ENCODE measurements at places on chromosomes 6 and 20.

DNA sequence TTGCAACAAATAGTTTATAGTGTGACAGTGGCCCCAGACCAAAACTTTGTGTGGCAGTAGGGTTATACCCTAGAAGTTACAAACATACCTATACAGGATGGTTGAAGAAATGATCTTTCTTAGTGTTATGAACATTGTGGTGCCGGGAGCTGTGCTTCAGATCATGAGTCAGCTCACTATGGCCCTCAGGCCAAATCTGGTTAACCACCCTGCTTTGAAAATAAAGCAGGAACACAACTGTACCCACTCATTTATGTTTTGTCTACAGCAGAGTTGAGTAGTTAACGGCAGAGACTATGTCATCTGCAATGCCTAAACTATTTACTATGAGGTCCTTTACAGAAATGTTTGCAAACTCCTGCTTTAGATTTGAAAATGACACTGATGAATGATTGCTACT, 24.3 kb downstream of the AKAP7 start:
- no peak for DNase-seq

- no peak for DNase-seq
Measured at GRCh38 chr6:96505363-96505762, 16.2 kb upstream of the UFL1 start.

DNA sequence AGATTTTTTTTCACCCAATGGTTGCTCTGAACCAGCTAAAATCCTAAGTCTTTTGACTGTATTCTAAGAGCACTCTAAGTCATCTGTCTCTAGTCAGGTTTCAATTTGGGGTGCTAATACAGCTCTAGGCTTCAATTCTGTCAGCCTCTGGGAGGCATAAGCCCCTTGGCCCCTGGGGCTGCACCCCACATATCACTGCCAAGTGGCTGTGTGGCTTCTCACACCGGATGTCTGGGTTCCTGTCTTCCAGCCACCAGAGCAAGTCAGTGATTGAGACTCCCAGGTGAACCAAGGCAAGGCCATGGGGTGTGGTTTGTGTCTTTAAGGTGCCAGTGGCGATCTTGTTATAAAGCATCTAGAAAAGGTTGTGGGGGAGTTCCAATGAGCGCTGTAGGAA, 136.5 kb downstream of the TMEM242 start:
- no peak for DNase-seq

GRCh38 chr6:90425161-90425641, 128.6 kb upstream of the BACH2 start:
- no peak for DNase-seq

DNA sequence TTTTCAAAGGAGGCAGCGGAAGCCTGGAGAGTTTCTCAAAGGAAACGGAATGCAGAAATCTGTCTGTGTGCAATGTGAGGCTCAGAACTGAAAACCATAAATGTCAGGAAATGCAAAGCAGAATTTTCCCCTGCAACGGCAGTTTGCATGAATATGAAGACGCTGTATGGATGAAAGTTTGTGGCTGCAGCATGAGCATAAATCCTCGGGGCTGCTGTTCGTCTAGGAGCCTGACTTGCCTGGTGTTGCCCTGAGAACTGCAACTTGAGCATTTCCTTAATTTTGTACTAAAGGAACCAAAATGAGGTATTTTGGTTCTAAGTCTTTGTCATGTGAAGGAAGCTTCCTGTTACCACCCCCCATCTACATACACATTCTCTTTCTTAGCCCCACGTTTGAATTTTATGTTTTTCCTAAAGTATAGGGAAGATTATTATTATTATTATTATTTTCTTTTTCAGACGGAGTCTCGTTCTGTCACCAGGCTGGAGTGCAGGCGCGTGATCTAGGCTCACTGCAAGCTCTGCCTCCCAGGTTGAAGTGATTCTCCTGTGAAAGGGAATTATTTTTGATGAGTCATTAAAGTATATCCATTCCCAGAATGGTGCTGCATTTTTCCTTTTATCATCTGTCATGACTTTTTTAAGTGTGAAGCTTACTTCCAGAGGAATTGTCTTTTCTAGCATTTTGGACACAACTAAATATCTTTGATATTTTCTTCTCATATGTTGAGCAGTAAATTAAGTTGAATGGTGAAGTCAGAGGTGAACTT, 33.1 kb downstream of the MTHFD1L start:
- DNase-seq = no peak

DNA sequence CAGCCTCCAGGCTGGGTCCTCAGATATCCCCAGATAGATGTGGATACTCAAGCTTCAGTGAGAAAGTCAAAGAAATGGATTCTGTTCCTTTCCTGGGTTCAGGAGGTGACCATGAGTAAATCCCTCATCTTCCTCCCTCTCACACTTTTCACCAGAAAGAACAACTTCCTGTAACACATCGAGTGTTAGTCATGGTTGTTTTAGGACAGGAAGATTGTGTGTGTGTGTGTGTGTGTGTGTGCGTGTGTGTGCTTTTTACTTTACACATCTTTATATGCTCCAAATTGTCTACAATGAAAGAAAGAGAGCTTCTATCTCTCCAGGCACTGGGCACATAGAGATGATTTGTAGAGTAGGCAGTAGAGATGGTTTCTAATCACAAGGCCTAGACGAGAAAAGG, 139.9 kb downstream of the TBXT start:
- no peak for DNase-seq

GRCh38 chr20:2805689-2806350, 5.4 kb upstream of the CPXM1 start:
- no peak for DNase-seq

DNA sequence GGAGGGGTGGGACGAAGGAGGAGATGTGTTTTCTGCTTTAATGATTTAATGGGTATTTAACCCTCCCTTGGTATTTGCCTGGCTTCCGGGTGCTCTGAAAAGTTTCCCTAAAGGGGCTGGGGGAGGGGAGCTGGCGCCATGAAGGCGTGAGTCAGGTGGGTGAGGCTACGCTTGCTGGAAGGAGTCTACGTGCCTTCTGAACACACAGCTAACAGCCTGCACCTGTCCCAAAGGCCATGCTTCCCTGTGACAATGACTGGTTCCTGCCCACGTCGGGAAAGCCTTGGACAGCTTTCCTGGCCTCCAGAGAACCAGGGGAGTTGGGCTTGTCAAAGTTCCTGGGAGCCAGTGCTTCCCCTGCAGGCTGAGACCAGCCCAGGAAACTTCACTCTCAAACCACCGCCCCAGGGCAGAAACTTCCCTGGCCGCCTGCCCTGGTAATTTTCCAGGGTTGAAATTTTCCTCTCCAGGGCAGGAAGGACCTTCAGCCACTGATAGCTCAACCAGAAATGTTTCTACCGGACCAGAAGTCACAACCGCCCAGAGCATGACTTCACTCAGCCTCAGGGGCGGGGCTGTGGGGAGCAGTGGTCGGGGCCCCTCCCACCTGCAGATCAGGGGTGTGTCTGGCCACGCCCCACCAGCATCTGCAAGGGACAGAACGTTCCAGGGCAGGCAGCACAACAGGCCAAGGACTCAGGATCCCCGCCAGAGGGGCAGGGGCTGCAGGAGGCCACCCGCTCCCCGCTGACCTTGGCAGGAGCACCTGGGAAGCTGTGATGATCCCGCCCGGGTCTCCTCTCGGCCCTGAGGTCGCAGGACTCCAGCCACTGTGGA, 18.6 kb upstream of the SLCO4A1 start:
- DNase-seq = peak; percentile 54

DNA sequence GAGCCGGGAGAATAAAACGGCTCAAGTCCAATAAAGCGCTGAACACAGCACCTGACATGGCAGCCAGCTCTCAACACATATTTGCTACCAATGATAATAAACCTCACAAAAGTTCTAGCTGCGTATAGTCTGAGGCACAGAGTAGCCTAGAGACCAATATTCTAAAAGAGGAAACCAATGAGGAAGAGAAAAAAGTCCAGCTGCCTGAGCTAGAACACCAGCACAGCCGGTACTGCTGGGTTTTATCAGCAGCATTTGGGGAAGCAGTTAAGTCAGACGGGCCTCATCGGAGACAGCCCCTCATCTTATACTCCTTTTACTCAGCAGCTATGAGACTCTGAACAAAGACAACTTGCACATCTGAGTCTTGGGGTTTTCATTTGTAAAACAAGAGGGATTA, 2.4 kb upstream of the RTF2 start:
- DNase-seq = no peak

DNA sequence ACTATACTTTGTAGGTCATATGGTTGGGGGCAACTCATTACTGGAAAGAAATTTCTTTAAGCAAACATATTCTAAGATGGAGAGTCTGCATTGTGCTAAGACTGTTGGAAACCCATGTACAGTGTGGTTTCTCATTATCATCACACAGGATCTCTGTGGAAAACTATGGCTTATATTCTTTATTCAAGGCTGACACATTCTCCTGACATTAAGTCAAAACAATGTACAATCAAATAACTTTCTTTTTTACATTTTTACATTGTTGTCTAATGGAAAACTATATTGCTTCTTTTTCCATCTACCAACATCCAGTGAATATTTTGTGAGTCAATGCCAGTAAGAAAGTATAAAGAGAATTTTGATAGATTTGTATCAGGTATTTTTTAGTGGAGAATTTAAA, 417.6 kb downstream of the GRIK2 start:
- DNase-seq = no peak

- no peak for DNase-seq
Measured at GRCh38 chr20:36574366-36575135, 1.2 kb downstream of the TGIF2 start.

- no peak for DNase-seq
Measured at GRCh38 chr6:49855221-49855620, 11.1 kb downstream of the CRISP1 start.

- no peak for DNase-seq
Measured at GRCh38 chr20:49868538-49868937, 46.8 kb downstream of the SPATA2 start.

DNA sequence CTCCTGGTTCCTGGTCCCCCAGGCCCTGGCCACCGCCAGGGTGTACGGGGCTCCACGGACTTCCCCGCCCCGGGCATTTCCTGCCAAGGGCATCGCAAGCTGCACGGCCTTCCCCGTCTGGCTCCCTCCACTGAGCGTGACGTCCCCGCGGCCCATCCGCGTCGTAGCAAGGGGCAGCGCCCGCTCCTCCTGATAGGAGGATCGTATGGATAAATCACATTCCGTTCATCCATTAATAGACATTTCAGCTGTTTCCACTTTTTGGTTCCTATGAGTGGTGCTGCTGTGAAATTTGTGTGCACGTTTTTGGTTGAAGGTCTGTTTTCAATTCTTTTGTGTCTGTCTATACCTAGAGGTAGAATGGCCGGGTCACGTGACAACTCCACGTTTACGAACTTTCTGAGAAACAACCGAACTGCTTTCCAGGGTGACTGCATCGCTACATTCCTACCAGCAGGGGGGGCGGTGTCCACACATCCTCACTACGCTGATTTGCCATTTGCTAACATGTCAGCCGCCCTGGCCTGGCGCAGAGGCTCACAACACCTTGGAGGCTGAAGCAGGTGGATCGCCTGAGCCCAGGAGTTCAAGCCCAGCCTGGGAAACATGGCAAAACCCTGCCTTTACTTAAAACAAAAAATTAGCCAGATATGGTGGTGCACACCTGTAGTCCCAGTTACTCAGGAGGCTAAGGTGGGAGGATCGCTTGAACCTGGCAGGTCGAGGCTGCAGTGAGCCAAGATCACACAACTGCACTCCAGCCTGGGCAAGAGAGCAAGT, 37.7 kb downstream of the KCNQ2 start:
- DNase-seq = peak; percentile 40

GRCh38 chr6:100344761-100345160, 120.0 kb downstream of the SIM1 start:
- no peak for DNase-seq

DNA sequence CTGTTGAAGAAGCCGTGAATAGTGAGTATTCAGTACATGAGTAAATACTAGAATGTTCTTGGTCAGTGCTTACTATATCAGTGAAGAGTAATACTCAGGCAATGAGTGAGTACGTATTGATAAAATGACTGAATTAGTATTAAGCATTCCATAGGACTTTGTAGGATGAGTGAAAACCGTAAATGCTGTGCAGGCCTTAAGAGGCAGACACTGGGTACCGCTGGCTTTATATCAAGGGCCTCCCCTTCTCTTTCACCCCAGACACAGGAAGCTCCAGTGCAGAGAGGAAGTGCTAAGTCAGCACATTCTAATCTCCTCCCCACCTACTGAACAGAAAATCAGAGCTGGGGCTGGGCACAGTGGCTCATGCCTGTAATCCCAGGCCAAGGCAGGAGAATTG, 24.2 kb downstream of the POFUT1 start:
- DNase-seq = no peak

GRCh38 chr6:41732591-41733359, 2.6 kb downstream of the TFEB start:
- peak; percentile 31 for DNase-seq

DNA sequence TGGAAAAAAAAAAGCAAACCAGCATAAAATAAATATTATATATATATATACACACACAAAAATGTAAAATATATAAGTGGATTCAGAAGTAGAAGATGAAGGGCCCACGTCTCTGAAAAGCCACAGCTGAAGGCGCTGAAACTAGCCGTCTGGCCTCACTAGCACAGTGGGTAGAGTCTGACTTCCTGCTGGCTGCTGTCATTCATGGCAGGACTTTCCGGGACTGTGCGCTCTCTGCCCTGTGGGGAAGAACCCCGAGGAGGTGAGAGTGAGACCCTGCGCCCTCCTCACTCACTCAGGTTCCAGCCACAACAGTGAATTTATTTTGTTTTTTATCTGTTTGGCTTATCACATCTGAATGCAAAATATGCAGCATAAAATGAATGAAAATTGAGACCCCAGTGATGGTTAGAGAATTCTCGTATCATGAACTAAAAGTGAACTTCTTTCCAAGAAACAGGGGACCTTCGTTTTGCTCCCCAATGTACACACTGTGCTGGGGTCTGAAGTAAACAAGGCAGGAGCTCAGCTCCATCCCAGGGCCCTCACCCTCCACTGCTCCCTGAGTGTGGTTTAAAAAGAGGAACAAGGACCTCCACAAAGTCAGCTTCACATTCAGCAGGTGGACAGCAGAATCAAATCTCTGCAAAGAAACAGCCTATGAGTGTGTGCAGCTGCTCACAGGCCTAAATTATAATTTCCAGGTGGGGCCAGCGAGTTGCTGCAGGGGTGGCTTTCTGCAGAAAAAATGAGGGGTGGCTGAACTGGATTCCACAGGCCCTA, 1.3 kb upstream of the RAMACL start:
- no peak for DNase-seq

- DNase-seq = no peak
Measured at GRCh38 chr6:72651967-72652956, 30.4 kb downstream of the KCNQ5 start.

DNA sequence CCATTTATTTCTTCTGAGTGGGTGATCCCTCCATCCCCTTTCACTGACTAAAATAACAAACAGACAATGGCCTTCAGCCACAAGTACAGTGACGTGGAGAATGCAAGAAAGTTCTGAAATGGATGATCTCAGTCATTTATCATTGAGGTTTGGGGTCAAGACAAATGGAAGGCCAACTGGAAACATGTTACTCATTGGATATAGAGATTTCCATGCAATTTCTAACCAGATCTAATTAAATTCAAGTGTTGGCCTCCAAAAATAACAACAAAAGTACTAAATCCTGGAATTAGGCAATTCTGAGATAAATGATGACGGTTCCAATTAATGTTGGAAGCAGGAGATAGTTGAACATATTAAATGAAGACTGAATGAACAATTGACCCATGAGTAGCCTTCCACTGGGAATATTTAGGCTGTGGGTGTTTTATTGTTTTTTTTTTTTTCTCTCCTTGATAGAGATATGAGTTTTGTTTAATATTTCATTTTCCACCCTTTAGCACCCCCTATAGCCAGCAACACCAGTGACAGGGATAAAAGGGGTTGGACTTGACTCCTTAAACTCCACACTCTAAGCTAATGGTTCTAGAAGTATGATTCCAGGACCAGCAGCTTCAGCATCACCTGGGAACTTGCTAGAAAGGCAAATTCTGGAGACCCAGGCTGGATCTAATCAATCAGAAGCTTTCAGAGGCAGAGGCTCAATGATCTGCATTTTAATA, 112.8 kb downstream of the BCAS1 start:
- DNase-seq = no peak

- no peak for DNase-seq
Measured at GRCh38 chr6:115631028-115631427, 429.7 kb downstream of the FRK start.

All from stimulated activated CD4-positive, alpha-beta T cell treated with anti-CD3 and anti-CD28 coated beads, TNF-alpha, amount 100 ng/mL, for 1 hour (primary cell).